ENCODE measurements at places on chromosomes 12 and 14.

DNA sequence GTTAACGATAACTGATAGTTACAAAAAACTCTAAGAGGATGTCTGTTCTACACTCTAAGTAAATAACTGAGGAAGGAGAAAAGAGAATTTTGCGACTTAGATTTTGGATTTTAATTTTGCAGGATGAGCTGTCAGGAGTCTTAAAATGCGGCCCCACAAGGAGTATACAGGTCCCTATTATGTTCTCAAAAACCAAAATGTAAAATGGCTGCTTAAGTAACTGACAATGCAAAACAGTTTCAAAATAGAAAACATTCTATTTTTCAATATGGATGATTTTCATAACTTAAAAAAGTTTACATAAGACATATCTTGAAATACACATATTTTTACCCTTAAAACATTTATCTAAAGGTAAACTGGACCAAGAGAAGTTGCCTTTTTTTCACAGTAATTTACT lies 2.6 kb downstream of the CD69 start:
- DNase-seq = no peak

DNA sequence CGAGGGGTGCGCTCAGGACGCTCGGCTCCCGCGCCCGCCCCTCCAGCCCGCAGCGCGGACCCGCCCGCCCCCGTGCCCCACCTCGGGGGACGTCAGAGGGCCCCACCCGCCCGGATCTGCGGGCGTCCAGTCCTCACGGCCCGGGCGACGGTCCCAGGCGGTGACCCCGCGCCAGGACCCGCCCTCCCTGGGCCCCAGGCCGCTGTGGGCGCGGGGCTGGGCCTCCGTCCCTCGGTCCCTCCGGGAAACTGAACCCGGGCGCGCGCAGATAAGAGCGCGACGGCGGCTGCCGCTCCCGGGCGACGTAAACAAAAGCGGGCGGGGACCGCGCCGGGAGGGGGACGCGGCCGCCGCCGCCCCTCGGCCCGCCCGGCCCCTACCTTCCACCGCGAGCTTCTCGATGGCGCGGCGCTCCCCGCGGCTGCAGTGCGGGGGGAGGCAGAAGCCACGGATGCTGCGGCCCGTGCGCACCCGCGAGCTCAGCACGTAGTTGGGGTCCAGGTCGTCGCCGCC lies 1.1 kb downstream of the CKB start:
- no peak for DNase-seq

- DNase-seq = no peak
Observed at GRCh38 chr12:95412482-95413311, 61.3 kb upstream of the METAP2 start.

DNA sequence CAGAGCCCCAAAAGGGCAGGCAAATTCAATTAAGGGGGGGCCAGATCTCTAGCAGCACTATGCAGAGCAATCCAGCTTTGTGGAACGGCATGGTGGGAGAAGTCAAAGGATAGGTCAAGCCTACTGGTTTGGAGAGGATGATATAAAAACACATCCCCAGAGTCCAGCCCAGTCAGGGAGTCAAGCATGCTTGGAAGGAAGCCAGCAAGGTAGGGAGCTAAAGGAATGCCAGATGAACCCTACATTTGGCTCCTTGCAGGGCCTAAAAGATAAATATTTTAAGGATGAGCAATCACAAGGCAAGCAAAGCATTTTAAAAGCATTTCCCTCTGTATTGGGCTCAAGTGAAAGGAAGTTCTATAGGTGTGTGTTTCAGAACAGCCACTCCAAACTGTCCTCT lies 21.4 kb downstream of the KCTD10 start:
- DNase-seq = no peak

DNA sequence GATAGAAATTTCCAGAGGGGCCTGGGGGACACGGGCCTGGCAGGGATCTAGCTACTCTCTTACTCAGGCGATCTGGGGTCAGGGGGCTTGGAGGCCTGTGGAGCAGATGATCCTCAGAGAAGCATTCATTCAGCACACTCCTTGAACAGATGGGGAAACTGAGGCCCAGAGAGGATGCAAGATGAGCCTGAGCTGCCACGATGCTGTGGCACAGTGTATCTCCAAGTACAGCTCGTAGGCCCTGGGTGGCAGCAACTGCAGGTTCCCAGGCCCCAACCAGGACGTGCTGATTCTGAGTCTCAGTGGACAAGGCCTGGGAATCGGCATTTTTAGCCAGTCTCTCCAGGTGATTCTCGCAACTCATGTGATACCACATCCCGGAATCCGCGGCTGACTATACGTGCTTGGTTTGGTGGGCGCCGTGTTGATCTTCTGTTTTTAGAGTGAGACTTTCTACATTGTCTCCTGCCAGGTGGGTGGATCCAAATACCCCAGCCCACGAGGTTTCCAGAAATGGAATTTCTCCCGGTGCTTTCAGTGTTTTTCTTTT lies 22.5 kb downstream of the ADGRD1 start:
- DNase-seq = no peak

- DNase-seq = no peak
Observed at GRCh38 chr12:21502164-21502496, 541 bp downstream of the GOLT1B start.

DNA sequence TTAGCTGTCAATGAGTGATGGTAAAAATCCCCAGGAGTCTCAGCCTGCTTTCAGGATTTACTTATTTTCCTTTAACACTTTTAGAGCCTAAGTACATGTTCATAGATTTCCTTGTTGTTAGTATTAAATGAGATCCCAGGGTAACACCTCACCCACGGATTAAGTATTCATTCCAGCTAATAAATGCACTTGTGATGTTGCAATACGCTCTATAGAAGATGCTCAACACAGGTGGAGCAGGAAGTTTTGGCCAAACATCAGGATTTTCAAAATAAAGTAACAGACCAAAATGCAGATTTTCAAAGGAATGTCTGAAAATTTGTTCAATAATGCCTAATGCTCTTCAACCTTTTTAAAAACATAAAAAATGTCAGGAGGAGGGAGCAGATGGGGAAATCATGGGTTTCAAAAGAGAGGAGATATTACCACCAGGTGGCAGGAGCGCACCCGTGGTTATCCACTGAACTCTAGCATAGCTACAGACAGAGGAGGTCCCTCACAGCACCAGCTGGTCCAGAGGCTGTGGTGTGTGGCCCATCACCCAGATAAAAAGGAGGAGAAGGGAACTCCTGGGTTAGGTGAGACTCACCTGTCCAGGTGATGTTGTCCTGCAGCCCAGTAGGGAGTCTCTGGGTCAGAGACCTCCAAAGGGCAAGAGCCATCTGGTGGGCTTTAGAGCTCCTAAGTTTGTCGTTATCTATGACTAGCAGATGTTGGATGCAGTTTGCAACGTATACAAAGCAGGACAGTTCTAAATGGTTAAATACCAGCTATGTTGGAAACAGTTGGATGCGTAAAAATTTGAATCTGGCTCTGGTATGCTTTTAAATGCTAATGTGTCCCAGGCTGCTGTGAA lies 1158.4 kb upstream of the TMEM132C start:
- DNase-seq = peak; percentile 12

DNA sequence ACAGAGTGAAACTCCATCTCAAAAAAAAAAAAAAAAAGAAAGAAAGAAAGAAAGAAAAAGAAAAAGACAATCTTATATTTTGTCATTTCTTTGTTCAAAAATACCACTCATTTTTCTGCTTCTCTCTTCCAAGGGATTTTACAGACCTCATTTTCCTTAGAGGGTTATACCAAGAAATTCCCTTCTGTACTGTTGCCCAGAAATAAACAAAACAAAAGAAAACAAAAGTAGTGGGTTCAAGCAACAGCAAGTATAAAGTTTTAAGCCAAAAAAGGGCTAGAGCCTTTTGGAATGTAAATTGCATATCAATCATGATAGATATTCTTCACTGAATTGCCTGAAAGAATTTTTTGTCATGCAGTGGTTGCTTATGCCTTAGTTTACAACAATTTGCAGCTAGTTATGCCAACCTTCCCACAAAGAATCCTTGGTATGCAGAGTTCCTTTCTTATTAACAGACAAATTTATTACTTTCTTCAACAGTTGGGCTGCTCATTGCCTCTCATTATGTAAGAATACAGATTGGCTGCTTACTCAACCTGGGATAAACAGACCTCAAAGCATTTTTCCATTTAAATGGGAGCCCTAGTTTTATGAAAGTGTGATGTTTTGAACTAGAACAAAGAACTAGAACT lies 129.1 kb upstream of the PPFIA2 start:
- DNase-seq = no peak

DNA sequence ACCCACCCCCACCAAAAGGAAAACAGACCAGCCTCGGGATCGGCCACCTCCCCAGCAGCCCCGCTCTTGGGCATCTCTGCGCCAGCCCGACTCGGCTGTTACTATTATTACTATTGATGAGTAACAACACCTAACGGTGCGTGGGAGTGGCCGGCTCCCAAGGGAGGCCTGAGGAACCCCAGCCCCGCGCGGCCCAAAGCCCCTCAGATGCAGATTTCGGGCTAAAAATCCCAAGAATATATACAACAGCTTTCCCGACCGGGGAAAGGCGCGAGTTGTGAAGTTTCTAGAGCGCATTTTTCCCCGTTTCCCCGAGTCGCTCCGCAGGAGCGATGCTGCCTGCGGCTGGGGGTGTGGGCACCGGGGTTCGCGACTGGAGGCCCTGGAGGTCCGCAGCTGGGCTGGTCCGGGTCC lies 565 bp downstream of the NT5DC3 start:
- DNase-seq = peak; percentile 15
